Stimulated activated CD4-positive, alpha-beta T cell treated with anti-CD3 and anti-CD28 coated beads, Interleukin-4, amount 100 ng/mL, for 48 hours (primary cell): ENCODE measurements at places on chromosomes 7 and 10.

GRCh38 chr10:99329554-99330346, 594 bp downstream of the CNNM1 start:
- DNase-seq, result peak; percentile 4

- no peak for DNase-seq
These were observed 675.3 kb downstream of the INHBA start for GRCh38 chr7:41027428-41028115.

DNA sequence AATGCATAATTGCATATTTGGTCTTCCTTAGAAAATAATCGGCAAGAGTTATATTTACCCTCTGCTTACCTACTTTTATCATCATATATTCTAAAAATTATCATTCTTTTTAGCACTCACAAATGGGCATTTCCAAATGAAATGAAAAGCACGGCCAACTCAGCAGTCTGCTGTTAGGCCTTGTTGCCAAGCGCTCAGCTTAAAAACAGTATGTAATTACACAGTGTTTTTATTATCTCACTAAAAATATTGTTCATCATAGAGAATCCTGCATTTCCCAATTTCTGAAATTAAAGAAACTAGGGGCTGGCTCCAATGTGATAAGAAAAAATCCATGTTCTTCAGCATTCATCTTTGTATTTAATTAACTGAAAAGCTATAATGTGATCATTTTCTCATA, 391.7 kb upstream of the ADARB2 start:
- no peak for DNase-seq

- no peak for DNase-seq
These were observed 330.1 kb downstream of the EXOC4 start for GRCh38 chr7:133582766-133583523.

- no peak for DNase-seq
These were observed 93.4 kb downstream of the SLC39A12 start for GRCh38 chr10:18044976-18045720.

DNA sequence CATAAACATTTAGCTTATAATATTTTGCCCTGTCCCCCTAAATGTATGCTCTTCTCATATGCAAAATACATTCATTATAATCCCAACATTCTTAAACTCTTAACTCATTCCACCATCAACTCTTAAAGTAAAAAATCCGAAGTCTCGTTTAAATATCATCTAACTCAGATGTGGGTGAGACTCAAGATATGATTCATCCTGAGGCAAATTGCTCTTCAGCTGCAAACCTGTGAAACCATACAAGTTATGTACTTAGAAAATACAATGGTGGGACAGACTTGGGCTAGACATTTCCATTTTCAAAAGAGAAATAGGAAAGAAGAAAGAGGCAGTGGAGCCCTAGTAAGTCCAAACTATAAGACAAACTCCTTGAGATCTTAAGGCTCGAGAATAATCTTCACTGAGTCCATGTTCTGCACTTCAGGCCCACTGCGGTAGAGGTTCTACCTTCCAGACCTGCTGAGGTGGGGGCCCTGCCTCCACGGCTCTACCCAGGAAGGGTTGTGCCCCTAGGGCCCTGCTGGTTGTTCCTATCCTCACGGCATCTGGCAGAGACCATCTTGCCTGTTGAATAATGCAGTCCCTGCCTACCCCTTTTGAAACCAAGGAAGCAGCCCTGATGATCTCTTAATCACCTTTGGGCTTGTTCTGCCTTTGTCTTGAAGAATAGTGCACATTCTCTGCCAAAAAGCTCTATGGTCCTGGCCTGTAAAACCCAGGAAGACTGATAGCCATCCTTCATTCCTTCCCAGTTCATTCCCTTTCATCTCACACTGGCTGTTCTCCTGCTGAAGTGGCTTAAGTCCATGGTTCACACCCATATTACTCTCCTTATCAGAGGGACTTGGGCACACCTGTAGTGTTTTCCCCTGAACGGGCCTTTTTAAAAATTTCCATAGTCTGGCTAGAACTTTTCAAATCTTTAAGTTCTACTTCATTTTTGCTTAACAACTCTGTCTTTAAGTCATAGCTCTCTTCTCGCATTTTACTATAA, 37.3 kb downstream of the INPP5F start:
- no peak for DNase-seq

DNA sequence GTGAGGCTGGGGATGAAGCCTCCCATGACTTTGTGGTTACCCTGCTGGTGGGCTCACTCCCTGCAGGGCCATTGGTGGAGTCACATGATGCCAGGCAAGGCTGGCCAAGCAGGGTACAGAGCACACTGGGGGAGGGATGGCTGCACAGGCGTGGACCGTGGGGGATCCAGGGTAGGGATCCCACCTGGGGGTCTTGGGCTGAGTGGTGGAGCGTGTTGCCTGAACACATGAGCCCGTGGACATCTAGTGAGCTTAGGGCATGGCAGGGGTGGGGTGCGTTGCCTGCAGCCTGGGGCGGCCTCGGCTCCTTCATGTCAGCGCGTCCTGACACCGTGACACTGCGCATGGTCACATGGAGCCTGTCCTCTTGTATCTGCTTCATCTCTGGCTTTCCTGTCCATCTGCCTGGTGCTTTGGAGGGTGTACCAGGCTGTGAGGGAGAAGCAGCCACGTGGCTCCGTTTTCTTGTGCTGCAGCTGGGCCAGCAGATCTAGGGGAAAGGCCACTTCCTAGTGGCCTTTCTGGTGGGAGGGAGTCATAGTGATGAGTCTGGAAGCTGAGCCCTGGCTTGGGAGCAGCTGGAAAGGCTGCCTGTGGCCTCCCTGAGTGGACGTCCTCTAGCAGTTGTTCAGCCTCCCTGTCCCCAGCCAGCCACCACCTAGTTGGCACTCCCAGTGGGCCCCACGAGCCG, 96.2 kb downstream of the LHPP start:
- DNase-seq, result no peak

DNA sequence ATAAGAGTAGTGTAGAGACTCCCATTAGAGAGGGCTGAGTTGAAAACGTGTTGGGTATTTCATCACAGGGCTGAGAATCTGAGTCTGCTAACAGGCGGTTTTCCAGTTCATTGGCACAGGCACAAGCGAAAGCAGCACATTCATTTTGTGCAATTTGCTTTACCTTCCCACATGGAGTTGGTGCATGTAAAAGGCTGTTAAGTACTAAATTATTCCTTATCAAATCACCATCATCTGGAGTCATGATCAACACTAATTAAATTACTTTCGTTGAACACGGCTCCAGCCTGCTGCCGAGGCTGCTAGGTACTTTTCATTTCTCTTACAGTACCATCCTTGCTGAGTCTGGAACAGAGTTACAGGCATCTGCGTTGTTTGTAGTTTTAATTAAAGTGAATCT, 43.8 kb downstream of the ETV1 start:
- no peak for DNase-seq

DNA sequence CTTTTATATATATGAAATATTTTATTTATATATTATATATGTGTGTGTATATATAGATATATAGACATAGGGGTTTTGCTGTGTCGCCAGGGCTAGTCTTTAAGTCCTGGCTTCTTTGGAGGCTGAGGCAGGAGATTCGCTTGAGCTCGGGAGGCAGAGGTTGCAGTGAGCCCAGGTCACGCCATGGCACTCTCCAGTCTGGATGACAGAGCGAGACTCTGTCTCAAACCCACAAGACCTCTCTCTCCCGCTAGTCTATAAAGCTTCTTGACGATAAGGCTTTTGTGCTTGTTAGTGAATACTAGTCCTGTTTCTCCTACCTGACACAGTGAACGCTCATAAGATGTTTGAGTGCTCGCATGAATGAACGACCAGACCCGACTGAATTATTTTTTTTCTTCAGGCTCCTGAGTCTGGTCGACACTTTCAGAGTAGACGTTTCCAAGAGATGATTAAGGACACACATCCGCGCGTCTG, 577 bp upstream of the DDX21 start:
- DNase-seq, result no peak

- no peak for DNase-seq
These were observed 54.9 kb downstream of the LRGUK start for GRCh38 chr7:134182078-134182477.

DNA sequence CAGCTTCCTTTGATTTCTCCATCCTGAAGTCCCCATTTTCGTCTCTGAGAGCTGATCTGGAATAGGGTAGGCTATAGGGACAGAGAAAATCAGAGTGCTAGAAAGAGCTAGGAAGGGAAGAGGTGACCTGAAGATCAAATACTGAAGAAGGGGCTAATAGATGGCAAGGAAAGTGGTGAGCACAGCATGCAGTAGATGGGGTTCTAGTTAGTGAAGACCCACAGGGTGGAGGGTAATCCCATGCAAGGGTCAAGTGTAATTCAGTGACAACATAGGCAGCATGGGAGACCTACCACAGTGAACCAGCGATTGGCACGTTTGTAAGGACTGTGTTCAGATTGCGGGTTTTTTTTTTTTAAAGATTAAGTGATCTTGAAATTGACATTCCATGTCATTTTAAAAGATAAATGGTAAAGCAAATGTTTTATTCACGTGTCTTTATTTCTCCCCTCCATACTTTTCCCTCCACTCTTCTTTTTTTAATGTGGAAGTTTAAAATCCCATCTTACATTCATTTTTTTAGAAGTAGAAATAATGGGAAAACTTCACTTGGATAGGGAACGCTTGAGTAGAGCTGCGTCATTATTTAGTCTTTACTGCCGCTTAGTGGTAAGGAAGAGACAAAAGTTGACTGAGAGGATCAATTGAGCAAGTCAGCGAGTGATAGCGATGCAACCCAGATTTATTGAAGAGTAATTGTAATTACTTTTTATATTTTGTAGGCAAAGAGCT, 21.0 kb upstream of the ABI1 start:
- DNase-seq, result no peak

DNA sequence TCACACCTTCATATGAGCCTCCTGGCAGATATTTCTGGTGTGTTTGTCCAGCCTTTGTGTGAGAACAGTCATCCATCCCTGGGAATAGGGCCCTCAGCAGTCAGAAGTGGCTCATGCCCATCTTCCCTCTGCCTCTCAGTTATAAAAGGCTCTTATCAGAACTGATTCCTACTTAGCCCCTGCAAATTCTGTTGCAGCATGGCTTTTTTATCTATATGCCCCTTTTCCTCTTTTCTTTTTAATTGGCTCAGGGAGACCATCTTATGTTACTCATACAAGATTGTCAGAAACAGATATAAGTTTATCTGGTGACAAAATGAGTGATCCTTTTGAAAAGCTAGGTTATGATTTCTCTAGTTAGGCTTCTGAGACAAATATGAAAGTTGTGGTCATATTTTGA, 194.1 kb downstream of the CREB5 start:
- no peak for DNase-seq

GRCh38 chr7:7044806-7045205, 137.5 kb upstream of the C1GALT1 start:
- DNase-seq, result no peak

DNA sequence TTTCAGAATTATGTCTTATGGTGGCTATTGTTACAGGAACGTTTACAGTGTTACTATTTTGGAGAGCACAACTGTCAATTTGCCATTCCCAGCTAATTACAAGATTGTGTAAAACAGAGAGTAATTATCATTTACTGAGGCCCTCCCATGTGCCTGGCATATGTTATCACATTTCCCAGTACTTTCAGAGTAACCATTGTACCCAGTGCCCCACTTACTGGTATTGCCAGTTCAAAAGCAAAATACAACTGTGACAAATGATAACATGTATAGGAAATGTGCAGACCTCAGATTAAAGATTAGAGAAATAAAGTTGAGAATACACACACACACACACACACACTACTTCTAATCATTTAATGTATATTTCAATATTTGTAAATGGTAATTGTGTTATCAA, 572.5 kb downstream of the POM121L12 start:
- no peak for DNase-seq

- no peak for DNase-seq
These were observed 455.0 kb downstream of the GFRA1 start for GRCh38 chr10:115818012-115818411.

- no peak for DNase-seq
These were observed 65.5 kb downstream of the CACUL1 start for GRCh38 chr10:118689070-118689858.

GRCh38 chr7:7414791-7415603, 120.7 kb downstream of the COL28A1 start:
- no peak for DNase-seq

DNA sequence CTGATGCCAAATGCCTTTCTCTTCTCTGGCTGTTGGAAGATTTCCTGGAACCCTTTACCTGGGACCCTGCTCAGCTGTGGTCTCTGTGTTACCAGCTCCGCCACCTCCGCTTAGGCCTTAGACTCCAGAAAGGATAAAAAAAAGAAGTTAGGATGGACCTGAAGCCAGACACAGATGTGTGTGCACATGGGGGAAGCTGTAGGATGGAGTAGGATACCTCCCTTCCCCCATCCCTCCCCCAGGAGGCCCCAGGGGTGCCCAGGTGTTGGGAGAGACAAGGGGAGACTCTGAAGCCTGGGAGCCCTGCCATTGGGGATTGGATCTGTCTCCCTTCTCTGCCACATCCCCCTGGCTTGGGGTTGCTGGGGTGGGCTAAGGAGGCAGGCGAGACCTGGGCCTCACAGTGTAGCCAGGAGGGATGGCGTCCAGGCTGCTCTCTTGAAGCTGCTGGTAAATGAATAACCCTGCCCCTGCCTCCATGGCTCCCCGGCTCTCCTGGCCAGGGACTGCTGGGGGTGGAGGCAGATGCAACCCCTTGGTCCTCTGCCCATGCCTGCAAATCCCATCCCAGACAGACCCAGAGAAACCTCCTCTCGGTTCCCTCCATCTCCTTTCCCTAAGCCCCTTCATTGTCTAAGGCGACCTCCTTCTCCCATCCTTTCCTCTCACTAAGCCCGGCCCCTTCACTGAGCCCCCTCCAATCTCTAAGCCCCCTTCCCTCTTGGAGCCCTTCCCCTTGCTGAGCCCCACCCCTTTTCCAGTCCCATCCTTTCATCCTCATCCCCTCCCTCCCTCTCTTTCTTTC, 8.0 kb downstream of the CLDN3 start:
- no peak for DNase-seq

- DNase-seq, result peak; percentile 74
These were observed 21.0 kb upstream of the GNA12 start for GRCh38 chr7:2864999-2865670.

- no peak for DNase-seq
These were observed 61.1 kb downstream of the GRID1 start for GRCh38 chr10:86305521-86305920.

DNA sequence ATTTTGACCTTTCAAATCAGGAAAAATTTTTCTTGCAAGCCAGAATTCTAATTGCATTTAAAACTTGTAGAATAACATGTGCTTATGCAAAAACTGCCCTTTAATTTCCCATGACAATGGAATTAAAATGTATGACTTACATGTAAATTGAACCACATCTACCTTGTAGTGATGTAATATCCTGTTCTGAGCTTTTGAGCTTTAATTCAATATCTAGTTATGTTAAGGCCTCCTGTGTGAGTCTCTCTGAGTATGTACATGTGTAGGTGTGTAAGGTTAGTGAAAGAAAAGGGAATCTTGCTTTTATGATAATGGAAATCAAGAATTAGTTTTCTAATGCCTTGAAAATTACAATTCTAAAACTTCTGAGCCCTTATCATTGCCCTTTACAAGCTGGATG, 344.8 kb upstream of the AKR1E2 start:
- DNase-seq, result no peak

- no peak for DNase-seq
These were observed 10.9 kb upstream of the INPP5A start for GRCh38 chr10:132526676-132527075.

GRCh38 chr7:84811362-84811761, 375.5 kb downstream of the SEMA3D start:
- no peak for DNase-seq

- DNase-seq, result no peak
These were observed 112.1 kb downstream of the FAM53B start for GRCh38 chr10:124632064-124632531.

- DNase-seq, result no peak
These were observed 754.8 kb downstream of the KCNMA1 start for GRCh38 chr10:76882796-76883195.

- DNase-seq, result peak; percentile 39
These were observed 43.4 kb downstream of the LDB3 start for GRCh38 chr10:86711513-86712316.

- no peak for DNase-seq
These were observed 22.1 kb upstream of the ENO4 start for GRCh38 chr10:116827214-116827671.
